ENCODE measurements at places on chromosomes 2 and 18.

DNA sequence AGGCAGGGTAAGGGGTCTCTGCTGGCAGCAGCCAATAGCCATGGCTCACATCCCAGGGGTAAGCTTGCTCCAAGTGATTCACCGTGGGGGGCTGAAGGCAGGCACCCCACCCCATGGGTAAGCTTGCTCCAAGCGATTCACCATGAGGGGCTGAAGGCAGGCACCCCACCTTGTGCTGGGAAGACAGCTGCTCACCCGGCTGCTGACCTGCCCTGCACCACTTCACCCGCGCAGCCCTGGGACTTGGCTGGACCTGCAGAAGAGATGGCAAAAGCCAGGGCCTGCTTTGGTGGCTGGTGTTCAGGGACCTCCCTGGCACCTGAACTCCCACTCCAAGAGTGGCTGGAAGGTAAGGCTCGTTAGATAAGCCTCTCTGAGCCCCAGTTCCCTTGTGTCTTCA is 19.2 kb downstream of the PTGR3 start:
- DNase-seq: no peak

DNA sequence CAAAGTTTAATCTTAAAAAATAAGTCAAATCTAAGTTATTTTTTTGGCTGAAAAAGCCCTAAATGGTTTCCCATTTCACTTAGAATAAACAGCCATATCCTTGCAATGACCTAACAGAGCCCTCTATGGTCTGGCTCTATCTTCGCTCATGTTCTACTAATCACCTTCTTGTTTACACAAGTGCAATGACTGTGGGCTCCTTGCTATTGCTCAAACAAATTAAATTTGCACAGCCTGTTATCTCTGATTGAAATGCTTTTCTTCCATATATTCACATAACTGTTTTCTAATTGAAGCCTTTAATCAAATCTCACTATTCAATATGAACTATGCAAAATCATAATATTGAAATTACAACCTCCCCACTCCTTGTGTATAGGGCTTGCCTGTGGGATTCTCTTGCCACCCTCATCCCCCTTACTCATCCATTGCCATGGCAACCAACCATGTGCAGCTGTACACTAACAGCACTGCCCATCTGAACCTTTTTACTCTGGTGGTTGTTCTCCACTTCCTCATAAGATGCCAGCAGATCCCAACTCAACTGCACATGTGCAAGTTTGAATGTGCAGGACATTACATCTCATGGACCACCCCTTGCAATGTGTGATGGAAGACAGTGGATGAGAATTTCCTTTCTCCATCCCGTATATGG is 1083.2 kb downstream of the SOCS6 start:
- DNase-seq: no peak

- DNase-seq: no peak
Measured at GRCh38 chr2:107325981-107326786, 440.2 kb upstream of the ST6GAL2 start.

- DNase-seq: no peak
Measured at GRCh38 chr2:118557016-118557415, 290.4 kb downstream of the EN1 start.

DNA sequence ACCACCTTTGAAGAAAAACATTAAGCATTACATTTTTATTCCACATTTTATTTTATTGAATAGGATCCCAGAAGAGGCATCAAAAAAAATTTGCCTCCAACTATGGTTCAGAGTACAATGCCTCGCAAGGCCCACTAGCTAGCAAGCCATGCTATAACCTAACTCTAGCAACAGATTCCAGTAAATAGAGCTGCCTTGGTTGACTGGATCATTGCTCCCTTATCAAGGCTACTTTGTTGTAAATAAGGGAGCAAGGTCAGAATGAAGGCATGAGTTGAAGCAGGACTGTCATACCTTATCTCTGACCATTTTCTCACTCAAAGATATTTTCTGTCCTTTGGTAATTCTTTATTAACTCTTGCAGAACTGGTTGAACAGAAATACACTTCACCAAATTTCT is 672.6 kb downstream of the EPHA4 start:
- no peak for DNase-seq

- DNase-seq: peak; percentile 4
Measured at GRCh38 chr2:164840458-164840929, 1.1 kb downstream of the COBLL1 start.
